DMS 273 treated with DMSO at 0.1 percent for 48 hours (cell line): ENCODE measurements at places on chromosomes 1 and 21.

DNA sequence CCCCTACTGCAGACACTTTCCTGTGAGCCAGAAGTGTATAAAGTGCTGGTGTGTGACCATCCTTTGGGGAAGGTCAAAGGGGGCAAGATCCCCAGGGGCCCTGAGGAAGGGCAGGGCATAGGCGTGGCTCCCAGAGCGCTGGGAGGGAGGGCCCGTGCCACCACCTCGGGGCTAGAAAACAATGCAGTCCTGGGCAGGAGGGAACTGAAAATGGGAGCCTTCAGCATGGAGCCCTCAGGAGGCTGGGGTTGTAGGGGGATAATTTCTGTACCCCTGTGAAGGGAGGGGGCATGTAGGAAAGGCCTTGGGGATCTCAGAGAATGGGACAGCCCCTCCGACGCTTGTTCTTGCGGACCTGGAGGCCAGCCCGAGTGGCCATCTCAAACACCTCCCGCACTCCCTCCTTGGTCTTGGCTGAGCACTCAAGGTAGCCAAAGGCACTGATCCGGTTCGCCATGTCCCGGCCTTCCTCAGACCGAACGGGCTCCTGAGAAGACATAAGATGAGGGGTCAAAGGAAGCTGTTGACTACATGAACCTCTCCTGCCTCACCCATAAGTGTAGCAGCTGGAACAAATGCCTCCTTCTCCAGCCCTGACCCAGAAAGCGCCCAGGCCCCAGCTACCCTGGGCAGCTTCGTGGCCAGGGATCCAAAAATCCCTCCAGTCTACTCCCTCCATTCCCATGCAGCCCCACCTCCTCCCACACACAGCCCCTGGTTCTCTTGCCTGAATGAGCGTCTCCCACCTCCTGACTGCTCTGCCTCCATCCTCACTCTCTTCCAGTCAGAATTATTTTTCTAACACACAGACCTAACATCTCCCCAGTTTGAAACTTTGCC lies 5.5 kb downstream of the RHOC start:
- no peak for DNase-seq

DNA sequence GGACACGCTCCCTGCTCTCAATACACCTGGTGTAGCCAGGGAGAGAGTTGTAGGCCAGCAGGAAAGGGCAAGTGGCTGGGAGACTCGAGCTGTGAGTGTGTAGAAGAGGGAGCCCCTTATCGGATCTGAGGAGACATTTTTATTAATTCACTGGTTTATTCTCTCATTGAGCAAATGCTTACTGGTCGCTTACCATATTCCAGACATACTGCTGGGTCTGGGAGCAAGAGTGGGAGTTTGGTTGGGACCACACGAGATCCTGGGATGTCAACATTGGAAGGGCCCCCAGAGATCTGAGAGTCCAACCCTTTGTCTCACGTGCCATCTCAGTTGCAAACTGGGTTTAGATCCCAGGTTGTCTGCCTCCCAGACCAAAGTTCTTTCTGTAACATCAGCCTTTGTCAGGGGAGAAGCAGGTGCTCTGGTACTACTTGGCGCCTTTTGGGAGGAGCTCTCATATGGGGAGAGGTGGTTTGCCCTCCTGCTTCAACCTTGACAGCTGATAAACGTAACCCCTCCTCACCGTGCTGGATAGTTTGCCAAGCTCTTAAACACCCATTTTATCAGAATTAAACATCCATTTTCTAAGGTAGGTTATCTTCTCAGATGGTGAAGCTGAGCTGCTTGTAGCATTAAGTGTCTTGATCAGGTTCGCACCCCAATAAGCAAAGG lies 742 bp downstream of the TMEM222 start:
- DNase-seq = no peak

DNA sequence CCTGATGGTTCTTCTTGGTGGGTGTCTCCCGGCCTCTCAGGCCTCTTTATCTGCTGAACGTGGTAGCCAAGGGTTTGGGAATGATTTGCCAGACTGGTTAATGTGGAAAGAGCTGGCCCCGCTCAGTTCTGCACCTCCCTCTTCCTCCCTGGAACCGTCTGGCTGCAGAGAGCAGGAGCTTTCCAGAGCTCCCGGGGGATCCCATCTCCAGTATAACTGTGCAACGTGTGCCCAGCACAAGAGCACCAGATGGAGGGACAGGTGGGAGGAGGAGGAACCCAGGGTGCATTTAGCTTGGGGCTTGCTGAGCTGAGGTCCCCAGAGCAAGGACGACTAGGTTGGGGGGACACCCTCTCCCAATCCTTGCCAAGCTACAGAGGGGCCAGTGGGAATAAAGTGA lies 5.0 kb downstream of the TFF1 start:
- peak; percentile 72 for DNase-seq

- DNase-seq = peak; percentile 36
These were observed 107.4 kb downstream of the LEPR start for GRCh38 chr1:65527707-65528503.

DNA sequence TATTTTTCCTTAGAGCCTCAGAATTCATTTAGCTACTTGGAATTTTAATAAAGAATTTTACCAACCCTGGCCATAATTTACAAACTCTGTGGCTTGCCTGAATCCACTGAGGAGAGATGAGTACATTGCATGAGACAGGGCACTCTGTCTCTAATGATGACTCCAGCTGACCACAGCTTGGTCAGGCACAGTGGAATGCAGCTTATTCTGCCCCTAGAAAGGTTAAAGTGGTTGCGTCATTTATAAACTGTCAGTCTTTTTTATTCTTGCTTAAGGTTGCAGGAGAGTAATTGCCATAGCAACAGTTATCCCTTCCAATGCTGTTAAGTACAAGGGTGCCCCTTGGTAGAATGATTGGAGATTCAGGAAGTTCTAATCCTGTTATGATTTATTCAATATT lies 28.3 kb downstream of the PDE4B start:
- DNase-seq = no peak

GRCh38 chr21:40208206-40208947 lies 341.1 kb downstream of the PCP4 start:
- no peak for DNase-seq

GRCh38 chr1:205270271-205270670 lies 42.5 kb downstream of the TMCC2 start:
- no peak for DNase-seq

DNA sequence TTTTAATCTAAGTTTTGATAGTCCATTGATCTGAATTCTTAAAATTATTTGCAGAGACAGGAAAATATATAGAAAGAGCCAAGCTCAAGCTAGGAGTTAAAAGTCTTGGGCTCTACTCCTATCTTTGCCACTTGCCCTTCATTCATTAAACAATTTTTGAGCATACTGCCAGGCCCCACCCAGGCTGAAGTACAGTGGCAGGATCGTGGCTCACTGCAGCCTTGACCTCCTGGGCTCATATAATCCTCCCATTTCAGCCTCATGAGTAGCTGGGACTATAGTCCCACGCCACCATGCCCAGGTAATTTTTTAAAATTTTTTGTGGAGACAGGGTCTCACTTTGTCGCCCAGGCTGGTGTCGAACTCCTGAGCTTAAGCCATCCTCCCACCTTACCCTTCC lies 8.2 kb downstream of the TRMT13 start:
- DNase-seq = no peak

- no peak for DNase-seq
These were observed 37.5 kb downstream of the IVNS1ABP start for GRCh38 chr1:185279571-185279970.

DNA sequence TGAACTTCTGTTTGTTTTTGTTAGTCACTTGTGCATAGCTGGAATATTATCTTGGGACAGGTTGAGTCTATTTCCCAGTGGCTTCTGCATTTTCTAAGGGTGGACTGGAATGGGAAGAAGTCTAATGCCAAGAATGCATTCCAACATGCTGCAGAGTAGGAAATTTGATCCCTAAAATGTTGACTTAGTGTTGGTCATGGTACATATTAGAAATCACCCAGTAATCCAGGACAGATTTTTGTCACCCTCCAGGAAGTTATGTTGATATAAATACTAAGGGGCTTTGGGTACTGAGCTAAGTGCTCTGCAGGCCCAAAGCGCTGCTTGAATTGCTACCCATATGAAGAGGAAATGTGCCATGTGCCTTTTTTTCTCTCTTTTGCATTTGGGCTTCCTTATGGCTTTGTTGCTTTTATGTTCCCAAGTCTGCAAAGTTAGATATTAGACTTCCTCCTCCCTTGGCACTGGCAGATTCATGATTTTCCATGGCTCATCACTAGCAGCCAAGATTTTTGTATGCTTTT lies 10.0 kb downstream of the ARID1A start:
- DNase-seq = no peak

DNA sequence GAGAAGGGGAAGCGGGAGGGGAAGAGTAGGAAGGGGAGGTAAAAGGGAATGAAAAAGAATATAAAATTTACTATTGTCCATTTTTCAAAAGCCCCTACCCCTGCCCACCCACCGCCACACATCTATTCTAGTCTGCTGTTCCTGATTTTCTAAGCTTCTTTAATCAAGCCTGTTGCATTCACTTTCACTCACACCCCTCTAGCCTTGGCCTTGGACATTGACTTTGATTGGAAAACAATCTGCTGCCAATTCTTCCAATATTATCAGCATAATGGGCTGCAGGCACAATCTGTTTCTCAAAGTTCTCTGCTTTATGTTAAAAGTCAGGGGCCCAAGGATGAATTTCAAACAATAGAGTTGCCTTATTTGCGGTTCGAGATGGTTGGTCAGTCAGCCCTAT lies 281.2 kb downstream of the SETD4 start:
- no peak for DNase-seq

GRCh38 chr1:20093940-20094391 lies 24.0 kb downstream of the PLA2G5 start:
- DNase-seq = no peak

GRCh38 chr1:203628201-203629015 lies 1.8 kb downstream of the ATP2B4 start:
- no peak for DNase-seq

DNA sequence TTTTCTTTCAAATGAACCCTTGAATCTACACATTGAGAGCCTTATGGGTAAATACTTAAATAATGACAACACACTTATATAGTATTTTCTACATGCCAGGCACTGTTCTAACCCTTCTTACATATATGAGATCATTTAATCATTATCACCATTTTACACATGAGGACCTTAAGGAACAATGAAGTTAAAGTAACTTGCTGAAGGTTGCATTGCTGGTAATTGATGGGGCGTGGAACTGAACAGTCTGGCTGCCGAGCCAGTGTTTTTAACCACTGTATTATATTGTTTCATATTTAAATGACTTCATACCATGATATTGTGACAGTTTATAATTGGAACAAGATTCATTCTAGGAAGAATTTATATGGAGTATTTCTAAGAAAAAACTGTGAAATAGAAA lies 111.9 kb upstream of the TENT5C start:
- DNase-seq = no peak

GRCh38 chr1:223827193-223827663 lies 18.5 kb downstream of the TP53BP2 start:
- DNase-seq = no peak

DNA sequence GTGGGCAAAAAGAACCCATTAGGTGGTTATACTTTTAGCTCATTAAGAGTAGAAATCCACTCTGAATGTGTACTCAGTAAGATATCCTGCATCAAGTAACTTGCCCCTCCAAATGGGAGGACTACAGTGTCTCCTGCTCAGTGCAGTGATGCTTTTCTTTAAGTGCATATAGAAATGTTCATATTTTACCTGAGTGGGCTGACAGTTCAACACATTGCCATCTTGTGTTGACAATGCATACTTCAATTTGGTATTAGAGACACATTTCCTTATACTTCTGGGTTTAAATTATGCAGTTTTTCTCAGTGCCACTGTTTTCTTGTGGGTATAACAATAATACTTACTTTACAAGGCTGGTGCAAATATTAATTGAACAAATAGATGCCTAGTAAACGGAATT lies 318.6 kb upstream of the TMPRSS15 start:
- DNase-seq = no peak

GRCh38 chr1:40699787-40700186 lies 8.3 kb downstream of the NFYC start:
- DNase-seq = no peak

DNA sequence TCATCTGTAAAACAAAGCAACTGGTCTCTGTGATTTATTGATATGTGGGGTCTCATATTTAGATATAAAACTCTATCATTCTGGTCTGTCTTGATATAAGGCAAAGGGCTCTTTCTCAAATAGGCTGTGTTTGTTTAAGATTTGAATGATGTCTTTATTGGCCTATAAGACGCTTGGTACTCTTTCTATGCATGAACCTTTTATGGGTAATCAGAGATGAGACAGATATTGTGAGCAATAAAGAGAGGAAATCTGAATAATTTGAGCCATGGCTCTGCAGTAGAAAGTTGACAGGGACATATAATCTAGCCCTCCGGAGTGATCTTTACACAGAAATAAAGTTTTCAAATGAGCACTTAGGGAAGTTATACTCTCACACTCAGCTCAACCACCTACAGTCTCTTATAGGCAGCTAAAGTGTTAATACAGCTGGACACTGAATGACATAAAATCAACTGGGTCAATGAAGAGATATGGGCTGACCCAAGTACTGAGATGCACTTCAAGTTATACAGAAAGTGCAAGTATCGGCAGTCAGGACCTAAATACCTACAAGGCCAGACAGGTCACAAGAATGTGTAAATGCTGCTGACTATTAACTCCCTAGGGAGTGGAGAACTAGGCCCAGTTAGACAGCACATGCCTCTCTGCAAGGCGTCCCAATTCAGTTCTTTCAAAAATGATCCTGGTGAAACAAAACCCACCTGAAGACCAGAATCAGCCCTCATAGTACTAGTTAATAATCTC lies 111.0 kb downstream of the PTPN14 start:
- DNase-seq = no peak

DNA sequence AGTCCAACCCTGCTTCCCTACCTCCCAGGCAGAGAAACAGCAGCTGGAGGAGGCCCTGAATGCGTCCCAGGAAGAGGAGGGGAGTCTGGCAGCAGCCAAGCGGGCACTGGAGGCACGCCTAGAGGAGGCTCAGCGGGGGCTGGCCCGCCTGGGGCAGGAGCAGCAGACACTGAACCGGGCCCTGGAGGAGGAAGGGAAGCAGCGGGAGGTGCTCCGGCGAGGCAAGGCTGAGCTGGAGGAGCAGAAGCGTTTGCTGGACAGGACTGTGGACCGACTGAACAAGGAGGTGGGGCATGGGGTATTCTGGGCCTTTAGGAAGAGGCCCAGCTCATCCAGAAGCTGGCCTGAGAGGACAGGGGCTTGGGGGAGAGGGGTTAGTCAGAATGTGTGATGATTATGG lies 9.6 kb upstream of the TUFT1 start:
- no peak for DNase-seq

GRCh38 chr21:41620982-41621381 lies 113.0 kb upstream of the TMPRSS2 start:
- no peak for DNase-seq

- DNase-seq = no peak
These were observed 39.1 kb downstream of the TYW3 start for GRCh38 chr1:74771913-74772515.

- peak; percentile 55 for DNase-seq
These were observed 116.4 kb upstream of the KCNJ15 start for GRCh38 chr21:38140207-38140903.

GRCh38 chr1:48916130-48917069 lies 139.7 kb upstream of the BEND5 start:
- DNase-seq = peak; percentile 34

GRCh38 chr1:218273762-218274479 lies 11.2 kb upstream of the RRP15 start:
- DNase-seq = no peak

GRCh38 chr1:84688463-84689061 lies 1.7 kb downstream of the SSX2IP start:
- no peak for DNase-seq
